Natural killer cell (primary cell): ENCODE measurements at places on chromosomes 6 and 20.

DNA sequence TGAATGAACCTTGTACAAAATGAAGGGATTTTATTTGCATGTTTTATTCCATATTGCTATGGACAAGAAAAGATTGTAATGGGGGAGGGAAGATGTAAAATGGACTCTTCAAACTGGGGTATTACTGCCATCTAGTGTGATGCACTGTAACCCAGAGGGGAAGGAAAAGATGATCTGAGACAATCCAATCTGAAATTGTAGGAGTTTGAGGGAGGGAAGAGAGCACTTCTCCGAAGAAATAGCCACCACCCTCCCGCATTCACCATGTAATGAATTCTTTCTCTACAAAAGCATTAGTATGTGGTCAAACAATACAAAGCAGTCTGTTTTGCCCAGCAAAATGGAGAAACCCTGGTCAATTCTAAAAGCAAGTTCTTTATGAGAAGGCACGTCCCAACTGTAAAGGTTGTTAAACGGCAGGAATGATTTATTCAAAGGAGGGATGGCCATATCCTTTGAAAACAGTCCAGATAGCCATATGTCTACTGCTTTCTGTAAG lies 679.5 kb upstream of the NRSN1 start:
- no peak for DNase-seq

- DNase-seq, result no peak
These were observed 173.9 kb downstream of the LRFN2 start for GRCh38 chr6:40413239-40413638.

GRCh38 chr6:170554013-170554795 lies at the start of gene TBP:
Gene TBP (plus strand): TSS chr6:170554369. CDS start chr6:170557030, 2,661 bp downstream.
- peak; percentile 98 for DNase-seq

DNA sequence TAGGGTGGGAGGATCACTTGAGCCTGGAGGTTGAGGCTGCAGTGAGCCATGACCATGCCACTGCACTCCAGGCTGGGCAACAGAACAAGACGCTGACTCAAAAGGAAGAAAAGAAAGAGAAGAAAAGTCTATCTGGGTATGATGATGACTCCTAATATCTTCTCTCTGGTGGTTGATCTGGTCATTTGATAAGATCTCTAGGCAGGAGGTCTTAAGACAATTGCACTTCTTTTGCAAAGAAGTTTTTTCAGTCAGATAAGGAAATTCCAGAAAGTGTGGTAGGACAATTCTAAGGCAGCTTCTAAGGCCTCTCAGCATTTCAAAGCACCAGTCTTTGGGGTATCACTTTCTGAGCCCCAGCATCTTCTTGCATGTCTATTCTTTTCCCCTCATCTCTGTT lies 7.7 kb upstream of the AIF1 start:
- no peak for DNase-seq

- DNase-seq, result no peak
These were observed 314.3 kb downstream of the EPHA7 start for GRCh38 chr6:93105017-93105416.

DNA sequence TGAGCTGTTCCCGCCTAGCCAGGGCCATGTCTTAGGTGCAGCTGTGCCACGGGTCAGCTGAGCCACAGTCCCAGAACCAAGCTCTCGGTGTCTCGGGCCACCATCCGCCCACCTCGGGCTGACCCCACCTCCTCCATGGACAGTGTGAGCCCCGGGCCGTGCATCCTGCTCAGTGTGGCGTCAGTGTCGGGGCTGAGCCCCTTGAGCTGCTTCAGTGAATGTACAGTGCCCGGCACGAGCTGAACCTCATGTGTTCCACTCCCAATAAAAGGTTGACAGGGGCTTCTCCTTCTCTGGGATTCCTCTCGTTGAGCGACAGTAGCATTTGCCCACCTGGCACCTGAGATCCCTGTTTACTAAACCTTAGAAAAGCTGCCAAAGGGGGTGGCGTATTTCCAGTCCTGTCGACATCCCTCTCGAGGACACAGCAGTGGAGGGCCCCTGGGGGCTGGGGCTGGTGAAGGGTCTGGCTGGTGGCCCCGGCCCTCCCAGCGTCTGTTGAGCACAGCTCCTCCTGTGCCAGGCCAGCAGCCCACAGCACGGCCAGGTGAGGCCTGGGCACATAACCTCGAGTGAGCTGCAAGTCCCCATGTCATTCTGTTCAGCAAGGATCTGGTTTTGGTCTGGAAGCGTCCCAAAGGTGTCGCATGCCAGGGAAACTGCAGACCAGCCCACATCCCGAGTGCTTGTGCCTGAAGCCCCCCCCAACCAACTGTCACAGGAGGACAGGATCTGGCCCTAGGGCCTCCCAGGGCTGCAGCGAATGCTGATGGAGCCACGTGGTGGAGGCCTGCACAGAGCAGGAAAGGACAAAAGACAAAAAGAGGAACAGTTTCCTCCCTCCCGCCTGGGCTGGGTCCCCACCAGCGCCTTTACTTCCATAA lies 21.2 kb upstream of the PYGB start:
- no peak for DNase-seq

DNA sequence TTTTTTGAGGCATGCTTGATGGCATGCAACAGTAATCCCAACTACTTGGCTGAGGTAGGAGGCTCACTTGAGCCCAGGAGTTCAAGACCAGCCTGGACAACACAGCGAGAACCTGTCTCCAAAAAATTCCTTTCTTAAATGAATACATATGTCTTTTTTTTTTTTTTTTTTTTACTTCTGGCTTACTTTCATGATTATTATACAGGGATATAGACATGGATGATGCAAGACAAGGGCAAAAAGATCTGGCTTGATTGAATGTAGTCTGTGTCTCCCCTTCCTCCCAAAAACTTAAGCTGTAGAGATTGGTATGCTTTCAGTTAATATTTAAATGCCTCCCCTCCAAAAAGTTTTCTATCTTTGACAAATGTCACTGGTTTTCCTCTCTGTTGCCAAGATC lies 7.6 kb downstream of the SNX3 start:
- no peak for DNase-seq

GRCh38 chr6:20599302-20600051 lies 65.2 kb downstream of the CDKAL1 start:
- no peak for DNase-seq

DNA sequence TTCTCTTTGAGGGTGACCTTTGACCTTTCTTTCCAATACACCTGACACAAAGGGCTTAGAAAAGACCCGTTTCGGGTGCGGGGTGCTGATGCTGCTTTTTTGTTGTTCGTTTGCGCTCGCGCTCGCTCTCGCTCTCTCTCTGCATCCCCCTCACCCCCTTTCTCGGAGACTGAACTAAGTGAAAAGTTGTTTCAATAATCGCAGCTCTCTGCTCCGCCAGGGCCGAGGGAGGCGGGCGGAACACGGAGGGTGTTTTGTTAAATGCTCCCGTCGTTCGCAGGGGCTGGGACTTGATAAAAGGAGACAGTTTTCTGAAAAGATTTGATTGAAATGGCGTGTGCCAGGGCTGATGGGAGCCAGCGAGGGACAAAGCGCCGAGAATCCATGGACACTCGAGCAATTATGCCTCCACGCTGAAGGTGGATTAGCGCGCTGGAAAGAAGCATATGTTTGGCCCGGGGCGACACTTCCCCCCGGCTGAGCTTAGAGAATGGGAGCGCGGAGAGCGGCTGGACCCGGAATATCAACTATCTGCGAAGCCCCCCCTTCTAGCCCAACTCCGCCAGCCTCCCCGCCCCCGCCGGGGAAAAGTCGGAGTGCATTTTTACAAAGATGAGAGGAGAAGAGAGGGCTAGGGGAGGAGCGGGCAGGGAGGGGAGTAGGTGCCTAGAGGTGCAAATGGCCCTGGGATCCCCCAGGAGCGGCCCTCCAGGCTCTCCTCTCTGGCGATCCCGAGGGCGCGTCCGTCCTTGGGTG lies 25.0 kb downstream of the TFAP2A start:
- DNase-seq, result no peak

DNA sequence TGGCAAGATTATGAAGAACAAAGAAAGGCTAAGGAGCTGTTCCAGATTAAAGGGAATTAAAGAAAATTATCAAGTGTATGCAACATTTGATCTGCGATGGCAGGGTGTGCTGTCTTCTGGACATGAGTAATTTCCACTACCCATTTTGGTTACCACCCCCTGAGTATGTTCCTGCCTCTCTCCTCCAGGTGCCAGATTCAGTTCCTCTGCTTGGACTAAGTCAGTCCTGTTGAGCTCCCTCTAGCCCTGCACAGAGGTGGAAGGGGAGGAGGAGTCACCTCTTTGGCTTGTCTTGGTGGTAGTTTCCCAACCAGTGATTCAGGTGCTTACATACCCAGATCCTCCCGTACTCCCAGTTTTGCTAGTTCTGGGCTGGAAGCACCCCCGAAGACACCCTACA lies 22.2 kb upstream of the SNRPB2 start:
- DNase-seq, result no peak

GRCh38 chr6:161228921-161229591 lies 44.8 kb downstream of the AGPAT4 start:
- no peak for DNase-seq

- DNase-seq, result no peak
These were observed 123.8 kb upstream of the MYLIP start for GRCh38 chr6:16004934-16005679.

GRCh38 chr6:14284969-14285590 lies 167.5 kb downstream of the CD83 start:
- DNase-seq, result no peak

DNA sequence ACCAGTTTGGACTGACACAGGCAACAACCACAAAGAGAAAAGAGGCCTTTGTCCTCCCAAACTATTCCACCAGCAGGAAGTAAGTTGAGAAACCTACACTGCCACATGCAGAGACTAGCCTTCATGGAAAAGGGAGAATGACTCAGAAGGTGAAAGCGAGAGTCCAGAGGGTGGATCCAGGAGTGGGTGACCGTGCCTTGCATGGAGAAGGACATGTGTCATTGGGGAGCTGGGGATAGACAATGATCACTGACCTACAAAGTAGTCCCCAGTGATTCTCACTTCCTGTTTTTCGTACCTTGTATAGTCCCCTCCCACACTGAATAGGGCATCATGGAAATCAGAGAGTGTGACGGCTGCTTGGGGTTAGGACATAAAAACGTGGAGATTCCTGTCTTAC lies 91.9 kb downstream of the MYLK4 start:
- no peak for DNase-seq

GRCh38 chr6:14108571-14109410 lies 8.8 kb upstream of the CD83 start:
- peak; percentile 64 for DNase-seq

DNA sequence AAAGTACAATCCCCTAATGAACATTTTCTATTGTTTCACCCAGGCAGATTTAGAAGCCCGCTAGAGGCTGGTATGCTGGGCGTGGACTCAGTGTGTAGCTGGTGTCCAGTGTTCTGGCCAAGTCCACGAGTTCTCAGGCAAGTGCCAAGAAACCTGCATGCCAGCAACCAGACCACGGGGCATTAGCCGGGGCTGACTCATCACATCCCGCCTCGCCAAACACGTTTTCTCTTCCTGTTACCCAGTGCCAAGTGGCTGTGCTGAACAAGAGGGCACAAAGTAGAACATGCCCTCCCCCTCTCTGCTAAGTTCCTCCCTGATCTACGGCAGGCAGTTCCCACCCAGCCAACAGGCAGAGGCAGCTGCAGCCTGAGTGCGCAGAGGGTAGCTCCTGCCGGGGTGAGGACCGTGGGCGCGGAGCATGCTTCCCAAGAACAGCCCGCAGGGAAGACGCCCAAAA lies 29.6 kb downstream of the RAMACL start:
- DNase-seq, result no peak

- no peak for DNase-seq
These were observed 28.4 kb downstream of the GPX6 start for GRCh38 chr6:28486988-28487742.

DNA sequence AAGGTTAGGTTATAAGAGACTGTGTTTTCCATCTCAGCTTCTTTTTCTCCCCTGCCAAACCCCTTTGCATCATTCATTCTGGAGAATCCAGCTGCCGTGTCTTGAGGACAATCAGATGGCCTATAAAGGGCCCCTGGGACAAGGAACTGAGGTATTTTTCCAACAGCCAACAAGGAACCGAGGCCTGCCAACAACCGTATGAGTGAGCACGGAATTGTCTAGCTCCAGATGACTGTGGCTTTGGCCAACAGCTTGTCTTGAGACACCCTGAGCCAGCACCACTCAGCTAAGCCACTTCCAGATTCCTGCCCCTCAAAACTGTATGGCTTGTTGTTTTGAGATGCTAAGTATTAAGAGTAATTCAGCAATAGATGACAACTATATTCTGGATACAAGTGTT lies 433.7 kb upstream of the HSF2 start:
- DNase-seq, result no peak

DNA sequence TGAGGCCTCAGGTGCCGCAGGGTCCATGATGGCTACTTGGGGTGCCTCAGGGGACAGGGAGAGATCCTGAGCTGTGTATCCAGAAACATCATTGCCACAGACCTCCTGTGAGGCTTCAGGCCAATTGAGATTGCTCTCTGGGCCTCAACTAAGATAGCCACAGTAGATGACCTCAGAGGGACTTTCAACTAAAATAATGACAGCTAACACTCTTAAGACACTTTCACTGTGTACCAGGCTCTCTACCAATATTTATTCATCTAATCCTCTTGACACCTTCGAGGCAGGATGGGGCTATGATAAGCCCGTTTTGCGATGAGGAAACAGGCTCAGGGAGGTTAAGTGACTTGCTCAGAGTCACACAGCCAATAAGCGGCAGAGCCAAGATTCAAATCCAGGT lies 10.7 kb downstream of the RIMS4 start:
- DNase-seq, result no peak

DNA sequence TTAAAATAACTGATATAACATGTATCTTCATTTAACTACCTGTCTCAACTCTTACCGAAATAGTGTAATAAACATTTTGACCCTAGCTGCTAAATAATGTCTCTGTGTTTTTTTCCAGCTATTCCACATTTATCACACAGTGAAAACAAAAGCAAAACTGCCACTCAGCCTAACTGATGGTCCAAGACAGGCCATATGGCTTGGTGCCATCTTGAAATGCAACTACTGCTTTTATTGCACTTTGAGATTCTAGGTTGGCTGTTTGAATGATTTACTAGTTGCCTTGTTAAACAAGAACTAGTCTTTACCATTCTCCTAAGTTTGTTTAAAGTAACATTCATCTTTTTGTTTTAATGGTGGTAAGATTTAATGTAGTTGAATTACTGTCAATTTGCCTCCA lies 739.8 kb downstream of the TFAP2A start:
- DNase-seq, result no peak

DNA sequence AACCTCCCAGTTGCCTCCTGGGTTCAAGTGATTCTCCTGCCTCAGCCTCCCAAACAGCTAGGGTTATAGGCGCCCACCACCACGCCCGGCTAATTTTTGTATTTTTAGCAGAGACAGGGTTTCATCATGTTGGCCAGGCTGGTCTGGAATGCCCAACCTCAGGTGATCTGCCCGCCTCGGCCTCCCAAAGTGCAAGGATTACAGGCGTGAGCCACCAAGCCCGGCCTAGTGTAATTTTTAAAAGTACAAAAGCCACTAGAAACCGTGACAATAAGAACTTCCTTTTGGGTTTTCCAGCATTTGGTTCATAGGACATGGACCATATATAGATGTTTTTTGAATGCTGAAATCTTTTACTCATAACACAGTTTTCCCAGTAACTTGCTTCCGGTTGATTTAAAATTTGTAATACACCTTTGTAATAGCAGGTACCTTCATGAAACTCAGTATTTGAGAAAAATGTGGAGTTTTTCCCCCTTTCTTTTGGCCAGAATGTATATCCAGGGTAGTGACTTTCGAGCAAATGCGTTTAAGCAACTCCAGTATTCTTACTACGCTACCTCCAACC lies 467 bp downstream of the PXT1 start:
- no peak for DNase-seq
